Activated gamma-delta T cell (primary cell): ENCODE measurements at places on chromosomes 16 and 17.

- no peak for DNase-seq
Observed at GRCh38 chr17:21374441-21375161, 1.6 kb upstream of the KCNJ12 start.

DNA sequence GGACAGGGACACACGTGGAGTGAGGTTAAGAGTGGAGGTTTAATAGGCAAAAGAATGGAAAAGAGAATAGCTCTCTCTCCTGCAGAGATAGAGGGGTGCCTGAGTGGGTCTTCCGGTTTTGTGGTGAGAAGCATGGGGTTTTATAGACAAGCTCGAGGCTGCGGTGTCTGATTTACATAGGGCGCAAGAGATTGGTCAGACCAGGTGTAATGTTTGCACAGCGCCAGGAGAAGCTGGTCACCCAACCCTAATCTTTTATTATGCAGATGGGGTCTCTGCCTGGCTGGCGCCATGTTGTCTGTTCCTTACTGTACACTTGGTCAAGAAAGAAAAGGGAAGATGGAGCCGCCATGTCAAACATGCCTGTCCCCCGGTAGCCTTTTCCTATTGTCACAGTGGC is 44.5 kb upstream of the MLYCD start:
- no peak for DNase-seq

GRCh38 chr17:59791603-59792457 is 84.4 kb downstream of the VMP1 start:
- no peak for DNase-seq

- DNase-seq = no peak
Observed at GRCh38 chr16:51549836-51550235, 398.8 kb upstream of the SALL1 start.

DNA sequence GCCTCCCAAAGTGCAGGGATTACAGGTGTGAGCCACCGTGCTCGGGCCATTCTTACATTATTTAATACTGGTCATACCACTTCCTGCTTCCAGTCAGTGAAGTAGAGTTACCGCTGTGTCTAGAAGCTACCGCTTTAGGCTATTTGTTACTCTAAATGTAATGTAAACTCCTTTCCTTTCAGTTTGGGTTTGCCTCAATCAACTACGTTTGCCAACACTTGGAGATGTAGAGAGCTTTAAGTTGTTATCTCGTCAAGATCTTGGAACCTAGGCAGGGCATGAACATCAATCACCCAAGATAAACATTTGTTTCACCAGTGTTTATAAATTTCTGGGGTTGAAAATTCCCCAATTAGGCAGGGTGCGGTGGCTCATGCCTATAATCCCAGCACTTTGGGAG is 275.9 kb downstream of the STX8 start:
- no peak for DNase-seq
